Activated T-cell treated with anti-CD3 and anti-CD28 coated beads, Interleukin-2, amount 50 U/mL, for 72 hours (primary cell): ENCODE measurements at places on chromosomes 2 and 18.

DNA sequence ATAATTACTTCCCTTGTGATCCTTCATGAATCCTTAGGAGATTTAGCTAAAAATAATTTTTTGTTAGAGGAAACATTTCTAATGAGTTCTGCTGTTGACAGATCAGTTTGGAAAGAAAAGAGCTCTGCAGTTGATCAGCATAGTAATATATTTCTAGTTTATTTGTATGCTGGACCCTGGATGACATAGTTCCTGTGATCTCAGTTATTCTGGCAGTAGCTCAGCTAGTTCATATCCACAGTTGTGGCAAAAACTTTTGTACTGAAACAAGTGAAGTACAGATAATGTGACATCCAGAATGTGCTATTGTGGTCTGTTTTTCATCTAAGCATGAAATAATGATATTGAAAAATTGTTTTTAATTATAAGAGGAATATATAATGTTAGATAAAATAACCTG lies 33.7 kb downstream of the ABI2 start:
- no peak for DNase-seq

- peak; percentile 31 for DNase-seq
Observed at GRCh38 chr2:36277146-36277808, 78.3 kb upstream of the CRIM1 start.

DNA sequence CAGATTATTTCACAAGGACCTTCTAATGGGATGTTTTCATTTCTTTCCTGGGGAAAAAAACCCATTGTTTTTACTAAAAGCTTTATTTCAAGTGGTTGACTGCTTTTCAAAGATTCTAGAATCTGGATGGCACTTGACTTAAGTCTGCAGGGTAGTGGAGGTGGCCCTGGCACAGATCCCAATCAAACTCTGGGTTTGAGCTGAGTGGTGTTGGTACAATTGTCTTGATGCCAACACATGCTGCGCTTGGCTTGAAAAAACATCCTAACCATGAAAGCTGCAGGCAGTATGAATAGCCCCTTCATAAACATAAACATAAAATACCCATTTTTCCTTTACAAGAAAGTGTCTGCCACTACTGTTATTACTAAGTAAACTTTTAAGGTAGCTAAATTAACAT lies 3.6 kb downstream of the PAPOLG start:
- DNase-seq = no peak

DNA sequence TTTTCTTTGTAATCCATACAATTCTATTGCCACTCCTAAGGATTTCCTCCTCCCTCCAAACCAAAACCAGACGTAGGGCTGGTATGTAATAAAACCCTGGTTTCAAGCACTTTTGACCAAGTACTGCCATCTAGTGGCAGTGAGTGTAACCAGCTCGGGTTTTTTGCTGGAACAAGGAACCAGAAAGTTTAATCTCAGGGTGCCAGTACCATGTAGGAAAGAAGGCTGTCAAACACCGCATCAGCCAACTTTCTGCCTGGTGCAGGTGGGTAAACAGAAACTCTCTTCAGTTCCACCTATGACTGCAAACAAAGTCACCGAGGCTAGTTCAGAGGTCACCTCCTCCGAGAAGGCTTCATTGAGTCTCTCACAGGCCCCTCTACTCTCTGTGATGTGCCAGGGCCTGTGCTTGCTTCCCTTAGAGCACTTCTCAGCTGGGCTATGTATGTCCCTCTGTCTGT lies 10.2 kb upstream of the THNSL2 start:
- peak; percentile 42 for DNase-seq

DNA sequence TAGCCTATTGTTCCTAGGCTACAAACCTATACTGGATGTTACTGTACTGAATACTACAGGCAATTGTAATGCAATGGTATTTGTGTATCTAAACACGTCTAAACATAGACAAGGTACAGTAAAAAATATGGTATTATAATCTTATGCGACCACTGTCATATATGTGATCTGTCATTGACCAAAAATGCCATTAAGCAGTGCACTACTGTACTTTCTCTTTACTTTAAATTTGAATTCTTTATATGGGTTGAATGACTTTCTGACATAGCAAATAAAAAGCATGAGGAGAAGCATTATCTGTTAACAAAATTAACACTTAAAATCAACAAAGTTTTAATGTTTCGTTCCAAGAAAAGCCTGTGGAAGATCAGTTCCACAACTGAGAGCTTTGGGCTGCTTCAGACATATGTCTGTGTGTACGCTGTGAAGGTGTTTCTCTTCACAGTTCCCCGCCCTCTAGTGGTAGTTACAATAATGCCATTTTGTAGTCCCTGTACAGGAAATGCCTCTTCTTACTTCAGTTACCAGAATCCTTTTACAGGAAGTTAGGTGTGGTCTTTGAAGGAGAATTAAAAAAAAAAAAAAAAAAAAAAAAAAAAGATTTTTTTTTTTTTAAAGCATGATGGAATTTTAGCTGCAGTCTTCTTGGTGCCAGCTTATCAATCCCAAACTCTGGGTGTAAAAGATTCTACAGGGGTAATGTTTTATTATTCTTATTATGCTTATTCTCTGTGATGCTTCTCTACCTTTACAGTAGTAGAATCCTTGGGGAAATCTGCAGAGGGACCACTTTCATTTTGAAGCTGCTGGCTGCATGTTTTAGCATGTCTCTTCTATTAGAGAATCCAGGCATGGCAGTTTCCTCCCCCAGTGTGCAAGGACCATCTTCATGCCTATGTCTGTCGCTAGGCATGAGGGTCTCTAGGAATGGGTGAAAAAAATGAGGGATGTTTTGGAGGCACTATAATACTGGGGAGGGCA lies 54.5 kb downstream of the SCN2A start:
- peak; percentile 53 for DNase-seq

- no peak for DNase-seq
Observed at GRCh38 chr18:35688757-35689156, 107.2 kb downstream of the GALNT1 start.

DNA sequence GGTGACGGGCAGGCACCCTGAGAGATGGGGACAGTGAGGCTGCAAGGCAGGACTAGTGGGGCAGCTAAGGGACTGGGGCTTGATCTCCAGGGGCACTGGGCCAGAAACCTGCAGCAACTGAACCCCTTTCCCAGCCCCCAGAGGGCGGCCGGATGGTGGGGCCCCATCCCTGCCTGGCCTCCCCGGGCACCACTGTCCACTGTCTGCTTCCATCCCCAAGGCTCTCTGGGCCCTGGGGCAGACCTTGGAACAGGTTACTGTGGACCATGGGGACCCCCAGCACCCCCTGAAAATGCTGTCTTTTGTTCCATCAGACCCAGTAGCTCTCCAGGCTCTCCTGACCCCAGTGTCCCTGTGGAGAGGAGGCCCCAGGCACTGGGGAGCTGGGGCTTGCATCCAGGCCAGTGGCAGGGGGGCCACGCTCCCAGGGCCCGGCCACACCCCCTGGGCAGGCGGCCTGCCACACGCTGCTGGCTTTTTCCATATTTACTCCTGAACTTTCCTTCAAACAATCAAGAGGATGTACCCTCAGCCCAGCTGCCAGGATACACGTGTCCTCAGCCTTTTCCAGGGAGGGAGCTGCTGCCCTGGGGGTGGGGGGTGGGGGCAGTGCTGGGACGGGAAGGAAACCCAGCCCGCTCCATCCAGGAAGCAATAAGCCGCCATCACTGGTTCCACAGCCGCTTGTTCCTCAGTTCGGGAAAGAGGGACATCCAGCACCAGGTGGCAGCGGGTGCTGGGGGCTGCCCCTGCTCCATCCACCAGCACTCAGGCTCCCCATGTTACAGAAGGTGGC lies 102.3 kb upstream of the ODC1 start:
- DNase-seq = no peak
